Tongue (tissue), 3 donors: ENCODE measurements at places on chromosomes 3 and 15. TPM values are rescaled to one million over a fixed set of nuclear protein-coding genes. Genes with fewer than 3 reads are reported as not detected.

Gene CNOT10
- total RNA-seq: 23.7 TPM

DNA sequence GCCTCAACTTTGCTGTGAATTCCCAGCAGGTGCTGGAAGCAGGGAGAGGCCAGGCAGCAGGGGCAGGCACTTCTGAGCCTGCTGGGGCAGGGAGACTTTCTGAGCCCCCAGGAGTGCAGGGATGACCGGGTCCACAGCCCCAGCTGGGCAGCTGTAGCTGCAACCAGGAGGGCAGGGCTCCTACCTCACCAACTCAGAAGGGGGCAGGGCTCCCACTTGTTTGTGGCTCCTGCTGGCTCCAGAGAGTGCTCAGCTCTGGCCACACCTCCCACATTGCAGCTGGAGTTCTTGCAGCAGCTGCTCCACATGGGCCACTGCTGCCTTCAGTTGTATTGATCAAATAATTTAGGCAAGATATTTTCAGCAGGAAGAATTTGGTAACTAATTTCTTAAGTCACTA, 812.3 kb downstream of the NSUN3 start:
- no peak for DNase-seq

DNA sequence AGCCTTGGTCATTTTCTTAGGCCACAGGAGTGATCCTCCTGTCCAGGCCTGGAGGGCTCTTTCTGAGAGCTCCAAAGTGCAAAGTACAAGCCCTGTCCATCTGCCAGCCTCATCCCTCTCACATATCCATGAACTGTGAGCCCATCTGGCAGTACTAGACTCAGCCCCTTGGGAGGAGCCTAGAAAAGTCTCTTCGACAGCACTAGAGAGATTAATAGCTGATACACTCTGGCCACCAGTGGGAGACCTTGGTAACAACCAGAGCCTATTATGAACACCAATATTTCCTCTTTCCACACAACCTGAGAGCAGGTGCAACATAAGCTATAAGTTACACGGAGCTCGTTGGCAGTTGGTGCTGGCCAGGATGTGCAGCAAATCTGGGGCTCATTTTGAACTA, 59.5 kb upstream of the DCLK3 start:
- no peak for DNase-seq

Gene MYLK
- 52.5 TPM for total RNA-seq

Gene ITIH1
- total RNA-seq: not detected
